Fibroblast of lung (primary cell): ENCODE measurements at places on chromosomes 4 and X.

GRCh38 chrX:136636121-136636520 lies 11.8 kb upstream of the CD40LG start:
- no peak for DNase-seq

GRCh38 chrX:69133921-69134542 lies 31.2 kb downstream of the PJA1 start:
- DNase-seq, result peak; percentile 72

- DNase-seq, result no peak
Measured at GRCh38 chrX:13427441-13428052, 107.7 kb upstream of the ATXN3L start.

DNA sequence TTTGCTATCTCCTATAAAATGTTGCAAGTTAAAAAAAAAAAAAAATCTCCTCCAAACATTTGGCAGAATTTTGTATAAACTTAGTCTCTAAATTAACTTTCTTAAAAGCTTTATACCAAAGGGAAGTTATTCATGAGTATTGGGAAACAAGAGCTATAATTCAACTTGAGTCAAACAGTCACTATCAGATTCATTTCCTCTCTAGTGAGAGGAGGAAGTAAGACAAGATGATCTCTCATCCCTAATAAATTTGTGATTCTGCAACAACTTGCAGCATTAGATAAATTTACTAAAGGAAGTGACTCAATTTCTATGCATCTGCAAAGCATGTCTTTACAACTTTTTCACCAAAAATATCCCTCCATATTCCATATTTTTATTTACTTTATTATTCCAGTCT lies 135.4 kb upstream of the GNPDA2 start:
- no peak for DNase-seq

DNA sequence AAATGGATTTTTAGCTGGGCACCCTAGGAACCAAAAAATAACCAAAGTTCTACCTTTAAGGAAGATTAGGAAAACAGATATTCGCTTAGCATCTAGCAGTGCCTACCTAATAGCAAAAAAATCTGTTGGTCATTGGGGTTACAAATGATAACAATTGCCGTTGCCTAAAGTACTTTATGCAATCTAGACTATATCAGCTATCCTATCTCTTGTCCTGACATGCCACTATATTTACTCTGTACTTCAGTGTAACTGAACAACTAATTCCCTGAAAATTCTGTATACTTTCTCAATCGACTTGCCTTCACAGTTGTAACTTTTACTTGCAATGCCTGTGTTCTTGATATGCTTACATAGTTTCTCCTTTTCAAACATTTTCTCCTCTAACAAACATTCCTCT lies 282.9 kb upstream of the PCDH7 start:
- no peak for DNase-seq

GRCh38 chr4:26108054-26108453 lies 194.0 kb downstream of the SMIM20 start:
- DNase-seq, result no peak

- peak; percentile 94 for DNase-seq
Measured at GRCh38 chrX:47836164-47837072, at the start of gene ZNF81. Gene ZNF81 (plus strand): TSS chrX:47836902. CDS start chrX:47846268, 9,366 bp downstream.

- DNase-seq, result peak; percentile 30
Measured at GRCh38 chrX:21374163-21374993, at the start of gene CNKSR2. Gene CNKSR2 (plus strand): TSS chrX:21374418. CDS start chrX:21374898, 480 bp downstream.

GRCh38 chr4:26124753-26125321 lies 196.0 kb upstream of the RBPJ start:
- DNase-seq, result peak; percentile 73

DNA sequence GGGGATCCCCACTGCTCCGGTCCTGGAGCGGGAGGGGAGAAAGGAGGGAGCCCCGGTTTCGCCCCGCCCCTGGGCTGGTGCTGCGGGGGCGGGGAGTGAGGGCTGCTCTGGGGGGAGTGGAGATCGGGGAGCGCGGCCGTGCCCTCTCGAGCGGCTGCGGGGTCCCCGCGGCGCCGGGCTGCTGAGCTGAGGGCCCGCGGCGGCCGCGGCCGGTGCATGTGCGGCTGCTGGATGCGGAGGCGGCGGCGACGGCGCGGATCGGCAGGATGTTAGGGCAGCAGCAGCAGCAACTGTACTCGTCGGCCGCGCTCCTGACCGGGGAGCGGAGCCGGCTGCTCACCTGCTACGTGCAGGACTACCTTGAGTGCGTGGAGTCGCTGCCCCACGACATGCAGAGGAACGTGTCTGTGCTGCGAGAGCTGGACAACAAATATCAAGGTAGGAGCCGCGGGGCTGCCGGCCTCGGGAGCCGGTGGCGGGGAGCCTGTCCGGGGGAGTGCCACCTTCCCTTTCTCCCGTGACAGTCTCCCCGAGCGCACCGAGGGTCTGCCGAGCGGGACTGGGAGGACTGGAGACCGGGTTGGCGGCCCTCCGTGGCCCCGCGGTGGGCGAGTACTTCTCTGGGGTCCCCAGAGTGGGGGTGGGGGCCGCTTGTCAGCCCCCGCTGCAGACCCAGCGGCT lies at the start of gene ING2:
ING2 (plus strand) TSS at position 129 of the 681 bp plus-strand sequence; CDS start at position 267, 138 bp downstream.
- no peak for DNase-seq

DNA sequence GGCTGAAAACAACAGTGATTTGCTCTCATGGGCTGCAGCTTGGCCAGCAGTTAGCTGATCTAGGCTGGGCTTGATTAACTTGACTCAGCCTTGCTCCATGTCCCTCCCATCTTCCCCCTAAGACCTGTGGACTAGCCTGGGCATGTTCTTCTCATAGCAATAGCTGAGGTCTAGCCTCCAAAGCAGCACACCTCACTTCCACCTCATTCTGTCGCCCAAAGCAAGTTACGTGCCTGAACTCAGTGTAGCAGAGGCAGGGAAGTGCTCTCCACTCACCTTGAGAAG lies 62.2 kb downstream of the EVC start:
- DNase-seq, result peak; percentile 78

DNA sequence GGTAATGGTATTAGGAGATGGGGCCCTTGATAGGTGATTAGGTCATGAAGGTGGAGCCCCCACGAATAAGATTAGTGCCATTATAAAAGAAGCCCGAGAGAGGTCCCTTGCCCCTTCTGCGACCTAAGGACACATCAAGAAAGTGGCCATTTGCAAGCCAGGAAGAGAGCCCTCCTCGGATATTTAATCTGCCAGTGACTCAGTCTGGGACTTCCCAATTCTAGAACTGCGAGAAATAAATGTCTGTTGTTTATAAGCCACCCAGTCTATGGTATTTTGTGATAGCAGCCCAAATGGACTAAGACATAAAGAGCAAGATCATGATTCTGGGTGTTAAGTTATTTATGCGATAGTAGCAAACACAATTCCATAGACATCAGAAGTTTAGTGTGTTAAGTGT lies 192.2 kb downstream of the LDB2 start:
- no peak for DNase-seq

DNA sequence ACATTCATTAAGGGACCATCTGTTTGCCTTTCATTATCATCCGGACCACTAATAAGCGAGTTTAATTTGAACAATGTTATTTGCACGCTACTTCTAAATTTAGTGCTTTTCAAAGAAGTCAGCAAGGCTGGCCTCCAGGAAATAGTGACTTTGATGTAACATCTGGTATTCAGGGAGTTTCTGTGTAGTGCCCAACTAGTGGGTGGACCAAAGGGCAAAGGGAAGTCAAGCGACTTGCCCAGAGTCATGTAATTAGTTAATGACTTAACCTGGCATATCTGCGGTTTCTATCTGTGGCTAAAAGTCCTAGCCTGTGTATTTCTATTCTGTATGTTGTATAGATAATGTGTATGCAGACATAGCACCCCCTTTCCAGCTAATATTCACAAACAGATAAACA lies 56.3 kb upstream of the LCORL start:
- DNase-seq, result no peak

GRCh38 chrX:77771601-77772000 lies 14.4 kb downstream of the ATRX start:
- no peak for DNase-seq

GRCh38 chrX:53682885-53683555 lies 3.5 kb downstream of the HUWE1 start:
- peak; percentile 57 for DNase-seq

- DNase-seq, result no peak
Measured at GRCh38 chrX:69506617-69507499, 2.7 kb downstream of the NALF2 start.

GRCh38 chrX:31392513-31392912 lies 320.7 kb upstream of the FTHL17 start:
- no peak for DNase-seq

- no peak for DNase-seq
Measured at GRCh38 chr4:4627111-4627510, 85.3 kb upstream of the STX18 start.

DNA sequence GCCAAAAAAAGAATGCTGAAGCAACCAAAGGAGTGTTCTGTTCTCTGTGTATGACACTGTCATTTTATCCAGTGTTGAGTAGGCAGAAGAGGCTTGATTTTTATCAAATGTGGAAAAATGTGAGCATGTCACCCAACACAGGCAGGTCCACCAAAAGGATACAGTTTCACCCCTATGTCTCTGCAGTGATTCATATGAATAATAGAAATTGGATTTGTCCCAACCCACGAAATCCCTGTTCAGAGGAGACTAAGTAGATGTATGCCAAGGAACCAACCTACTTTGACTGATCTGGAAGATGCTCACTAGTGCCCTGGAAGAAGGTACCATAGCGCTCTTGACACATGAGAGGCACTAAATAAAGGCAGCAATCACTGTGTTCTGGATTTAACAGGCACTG lies 72.5 kb downstream of the FGF13 start:
- peak; percentile 55 for DNase-seq

- DNase-seq, result no peak
Measured at GRCh38 chrX:97639526-97639925, 755.8 kb downstream of the RPA4 start.

GRCh38 chr4:95084584-95084983 lies 326.8 kb downstream of the BMPR1B start:
- DNase-seq, result peak; percentile 6
